ENCODE measurements at places on chromosomes 6 and 20. TPM values are rescaled to one million over a fixed set of nuclear protein-coding genes. Genes with fewer than 3 reads are reported as not detected.

GRCh38 chr6:47165918-47166317 lies 123.8 kb upstream of the ADGRF1 start:
- no peak for DNase-seq

Gene ZSCAN23
- 0.40 TPM for total RNA-seq

GRCh38 chr20:32518593-32519380 lies 66.3 kb downstream of the NOL4L start:
- DNase-seq: no peak

Gene GNMT
- total RNA-seq: 467 TPM

Gene XKR7
- total RNA-seq: not detected

- DNase-seq: no peak
Observed at GRCh38 chr6:158030380-158031300, 49.0 kb downstream of the SYNJ2 start.

DNA sequence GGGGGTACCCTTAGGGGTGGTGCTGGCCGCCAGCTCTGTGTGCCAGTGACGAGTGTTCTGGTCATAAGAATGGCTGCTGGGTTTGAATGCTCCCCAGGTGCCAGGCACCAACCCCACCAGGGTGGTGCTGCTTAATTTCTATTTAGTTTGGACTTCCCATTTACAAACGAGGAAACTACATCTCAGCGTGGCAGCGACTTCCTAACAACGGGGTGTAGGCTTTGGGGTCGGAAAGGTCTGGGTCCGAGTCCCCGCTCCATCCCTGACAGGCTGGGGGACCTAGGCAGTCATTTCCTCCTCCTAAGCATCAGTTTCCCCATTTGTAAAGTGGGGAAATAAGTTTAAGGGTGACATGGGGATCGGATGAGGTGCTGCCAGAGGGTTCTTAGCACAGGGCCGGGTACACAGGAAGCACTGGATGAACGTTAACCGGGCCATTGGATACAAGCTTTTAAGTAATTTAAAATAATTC lies 30.3 kb downstream of the CEBPB start:
- DNase-seq: no peak

GRCh38 chr6:81890846-81891245 lies 138.4 kb upstream of the TENT5A start:
- no peak for DNase-seq

- DNase-seq: peak; percentile 19
Observed at GRCh38 chr6:89297695-89298351, 17.3 kb downstream of the GABRR2 start.

Gene MMP24
- 0.43 TPM for total RNA-seq

- DNase-seq: no peak
Observed at GRCh38 chr6:150299873-150300485, 68.8 kb upstream of the IYD start.
